Stimulated activated CD8-positive, alpha-beta memory T cell treated with anti-CD3 and anti-CD28 coated beads, Interleukin-2, amount 100 ng/mL, for 1 hour (primary cell): ENCODE measurements at places on chromosomes 4 and X.

GRCh38 chr4:114161809-114162208, 182.4 kb upstream of the ARSJ start:
- no peak for DNase-seq

DNA sequence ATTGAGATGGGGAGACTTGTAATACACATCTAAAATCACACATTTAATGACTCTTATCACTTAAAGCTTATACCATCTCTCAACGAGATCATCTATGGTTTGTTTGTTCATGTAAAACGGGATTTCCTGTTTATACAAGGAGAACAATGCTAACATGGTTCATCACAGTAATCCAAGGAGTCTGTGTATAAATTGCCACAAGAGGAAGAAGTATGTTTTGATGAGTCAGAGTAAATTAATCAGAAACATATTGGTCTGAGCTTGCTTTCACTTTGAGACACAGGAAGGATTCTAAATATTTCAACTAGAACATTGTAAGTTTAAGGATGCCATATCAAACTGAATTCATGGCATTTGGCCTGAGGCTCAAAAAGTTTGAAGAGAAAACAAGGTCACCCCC, 594.1 kb downstream of the GLUD2 start:
- no peak for DNase-seq

GRCh38 chrX:21843179-21843578, 3.8 kb downstream of the MBTPS2 start:
- no peak for DNase-seq

GRCh38 chrX:148610328-148610698, 109.9 kb downstream of the AFF2 start:
- DNase-seq = no peak

- no peak for DNase-seq
Observed at GRCh38 chr4:184587221-184587620, 62.0 kb downstream of the CASP3 start.

GRCh38 chrX:12973561-12974304, 1.2 kb upstream of the TMSB4X start:
- no peak for DNase-seq

- no peak for DNase-seq
Observed at GRCh38 chr4:183335369-183335940, 13.2 kb upstream of the CLDN24 start.

DNA sequence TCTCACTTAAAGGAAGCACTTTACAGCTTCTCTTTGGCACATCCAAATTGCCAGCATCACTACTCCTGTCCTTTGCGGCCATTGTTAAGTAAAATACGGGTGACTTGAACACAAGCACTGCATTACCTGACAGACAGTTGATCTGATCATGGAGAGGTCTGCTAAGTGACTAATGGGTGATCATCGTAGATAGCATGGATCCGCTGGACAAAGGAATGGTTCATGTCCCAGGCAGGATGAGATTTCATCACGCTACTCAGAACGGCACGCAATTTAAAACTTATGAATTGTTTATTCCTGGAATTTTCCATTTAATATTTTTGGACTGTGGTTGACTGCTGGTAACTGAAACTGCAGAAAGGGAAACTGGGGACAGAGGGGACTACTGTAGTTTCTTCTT, 94.1 kb downstream of the NEUROG2 start:
- DNase-seq = no peak

DNA sequence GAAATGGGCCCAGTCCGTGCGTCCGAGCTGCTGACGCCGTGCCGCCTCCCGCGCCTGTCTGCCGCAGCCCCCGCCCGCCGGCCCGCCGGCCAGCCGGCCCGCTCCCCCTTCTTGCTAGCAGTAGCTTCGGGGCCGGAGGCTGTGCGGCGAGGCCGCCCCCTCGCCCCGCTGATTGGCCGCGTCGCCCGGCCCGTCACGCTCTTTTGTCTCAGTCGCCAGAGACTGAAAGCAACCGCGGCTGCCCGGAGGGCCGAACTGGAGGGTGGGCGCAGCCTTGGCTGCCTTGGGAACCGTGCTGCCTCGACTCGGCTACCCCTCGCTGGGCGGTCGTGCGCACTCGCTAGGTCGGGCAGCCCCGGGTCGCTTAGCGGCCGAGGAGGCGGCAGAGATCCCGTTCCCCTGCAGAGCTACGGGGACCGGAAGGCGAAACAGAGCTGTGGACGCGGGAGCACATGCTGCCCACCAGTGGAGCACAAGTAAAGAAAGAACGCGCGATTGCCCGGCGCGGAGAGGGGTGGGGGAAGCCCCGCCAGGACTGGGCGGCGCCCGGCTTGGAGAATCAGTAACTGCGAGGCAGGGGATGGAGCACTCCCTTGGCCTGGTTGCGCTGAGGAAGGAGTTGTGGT, at the start of gene ZCCHC18:
Gene ZCCHC18, plus strand, starts transcription at position 198 of the 626 bp plus-strand sequence. CDS start 1,589 bp downstream, outside the sequence.
- no peak for DNase-seq

DNA sequence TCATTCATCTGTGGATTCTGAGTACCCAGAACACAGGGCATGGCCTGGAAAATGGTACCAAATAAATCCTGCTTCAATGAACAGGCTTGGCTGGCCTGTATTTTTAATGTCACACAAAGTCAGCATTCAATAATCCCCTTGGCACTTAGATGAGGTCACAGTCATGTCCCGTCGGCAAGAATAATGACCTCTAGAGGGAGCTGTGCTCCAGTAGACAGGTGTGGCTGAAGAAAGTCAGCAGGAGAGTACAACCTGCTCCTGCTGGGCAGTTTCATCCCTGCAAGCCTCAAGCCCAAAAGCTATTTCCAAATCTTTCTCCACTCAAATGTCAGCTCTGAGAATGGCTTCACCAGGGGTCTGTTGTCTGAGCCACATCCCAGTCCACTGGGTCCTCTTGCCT, 404.0 kb upstream of the F9 start:
- DNase-seq = no peak

GRCh38 chr4:186684889-186685309, 38.8 kb downstream of the FAT1 start:
- no peak for DNase-seq

DNA sequence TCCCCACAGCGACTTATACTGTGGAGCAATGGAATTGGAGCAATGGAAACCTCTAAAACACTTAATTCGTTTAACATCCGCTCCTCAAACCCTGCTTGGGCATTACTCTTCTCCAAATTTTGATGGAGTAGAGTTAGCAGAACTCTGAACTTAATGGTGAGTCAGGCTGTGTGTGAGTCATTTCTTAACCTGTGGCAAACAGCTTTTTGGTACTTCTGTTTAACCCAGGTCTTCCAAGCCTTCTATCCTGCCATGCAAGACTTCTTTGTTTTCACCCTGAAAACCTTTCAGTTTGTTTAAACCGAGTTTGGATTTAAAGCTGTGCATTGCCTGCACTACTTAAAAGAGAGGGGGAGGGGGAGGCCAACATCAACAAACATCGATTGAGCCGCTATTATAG, 3.6 kb upstream of the AMOT start:
- DNase-seq = no peak

GRCh38 chrX:111869639-111870034, 6.3 kb upstream of the TRPC5OS start:
- no peak for DNase-seq

DNA sequence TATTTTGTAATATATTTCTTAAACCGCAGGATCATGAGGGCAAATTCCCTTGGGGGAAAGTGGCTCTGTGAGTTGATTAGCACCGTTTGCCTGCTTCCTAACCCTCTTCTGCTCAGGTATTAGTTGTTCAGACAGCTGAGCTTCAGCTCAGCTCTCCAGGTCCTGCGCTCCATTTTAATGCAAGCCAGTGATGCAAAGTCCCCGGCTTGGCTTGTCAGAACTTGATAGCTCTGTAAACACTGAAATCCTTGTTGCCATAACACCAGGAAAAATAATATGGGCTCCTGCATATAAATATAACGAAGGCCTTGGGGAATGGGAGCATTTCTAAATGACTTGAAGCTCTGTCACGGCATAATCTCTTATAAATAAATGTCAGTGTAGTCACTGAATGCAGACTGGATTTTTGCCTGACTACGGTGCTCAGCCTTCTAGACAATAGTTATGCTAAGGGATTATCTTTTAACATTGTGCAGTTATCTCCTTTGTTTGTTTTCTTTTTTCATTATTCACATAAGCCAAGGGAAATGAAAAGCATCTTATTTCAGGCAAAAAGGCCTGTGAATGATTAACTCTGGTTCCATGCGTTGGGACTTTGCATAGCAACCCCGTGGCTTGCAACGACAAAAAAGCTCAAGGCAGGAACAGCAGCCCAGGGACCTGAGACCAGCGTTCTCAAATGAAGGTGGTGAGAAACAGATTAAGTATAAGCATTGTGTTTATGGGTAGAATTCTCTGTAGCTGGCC, 253.2 kb downstream of the SPRY1 start:
- no peak for DNase-seq

DNA sequence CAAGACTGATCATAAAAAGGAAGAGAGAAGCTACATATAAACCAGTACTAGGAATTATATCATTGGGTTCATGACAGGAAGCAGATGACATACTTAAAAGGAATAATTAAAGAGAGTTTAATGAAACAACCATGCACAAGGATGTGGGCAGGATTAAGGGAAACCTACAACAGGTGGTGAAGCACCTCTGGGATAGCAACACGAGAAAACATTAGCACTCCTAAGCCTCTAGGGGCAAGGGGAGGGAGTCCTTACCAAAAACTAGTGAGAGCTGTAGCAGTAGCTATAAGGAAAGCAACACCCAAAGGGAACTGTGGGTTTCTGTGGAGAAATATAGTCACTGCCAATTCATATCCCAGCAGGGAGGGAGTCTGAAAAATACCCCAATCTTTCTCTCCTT, 7.2 kb upstream of the THOC2 start:
- no peak for DNase-seq
